Astrocyte (in vitro differentiated cells and primary cell): ENCODE measurements at places on chromosomes 1 and 21.

DNA sequence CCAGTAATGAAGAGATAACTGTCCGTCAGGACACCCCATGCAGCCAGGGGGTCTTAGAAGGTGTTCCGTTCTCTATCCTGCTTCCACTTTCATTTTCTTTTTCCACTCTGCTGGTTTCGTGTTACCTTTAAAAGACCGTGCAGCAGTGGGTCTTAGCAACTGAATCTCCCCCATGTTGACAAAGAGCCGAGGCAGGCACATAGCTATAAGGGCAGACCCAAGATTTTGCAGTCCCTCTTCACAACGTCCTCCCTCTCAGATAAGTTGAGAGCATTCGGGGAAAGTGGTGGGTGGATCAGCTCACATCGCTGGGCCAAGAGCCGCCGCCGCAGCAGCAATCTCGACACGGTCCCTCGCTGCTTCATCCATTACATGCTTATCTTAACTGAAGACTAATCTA, 355.5 kb downstream of the LMO4 start:
- H3K36me3 ChIP-seq, result no peaks in the 10 kb centered on the region
- no peaks in the 10 kb centered on the region for H3K27me3 ChIP-seq
- peak overlapping the region; percentile 47 for H3K27ac ChIP-seq
- DNase-seq, result peak; percentile 42
- peak overlapping the region; percentile 67 for H3K4me3 ChIP-seq

DNA sequence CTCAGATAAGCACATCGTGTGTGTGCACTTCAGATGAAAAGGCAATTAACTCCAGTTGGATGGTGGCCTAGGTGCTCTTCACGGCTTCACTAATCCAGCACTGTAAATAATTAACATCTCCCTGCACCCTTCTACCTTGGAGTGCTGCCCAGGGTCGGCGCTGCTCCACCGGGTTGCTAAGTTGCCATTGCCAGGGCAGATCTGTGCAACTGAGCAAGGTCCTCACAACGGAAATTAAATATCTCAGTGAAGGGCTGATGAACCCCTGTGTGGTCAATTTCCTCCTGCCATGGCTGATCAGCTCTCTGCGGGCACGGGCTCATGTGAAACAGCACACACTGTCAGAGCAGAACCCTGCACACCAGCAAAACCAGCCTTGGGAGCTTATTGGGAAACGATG, 63.2 kb downstream of the SYDE2 start:
- no peak overlapping the region for H3K27ac ChIP-seq
- no peaks in the 10 kb centered on the region for H3K27me3 ChIP-seq
- no peaks in the 10 kb centered on the region for H3K4me1 ChIP-seq
- no peak overlapping the region for H3K4me3 ChIP-seq

- no peak overlapping the region for H3K27ac ChIP-seq
- H3K4me1 ChIP-seq, result peaks cover 18% of the 10 kb centered on the region
- H3K27me3 ChIP-seq, result no peaks in the 10 kb centered on the region
- no peak for DNase-seq
- H3K36me3 ChIP-seq, result peaks cover 34% of the 10 kb centered on the region
Observed at GRCh38 chr21:37200641-37201480, 66.3 kb downstream of the VPS26C start.

GRCh38 chr1:64476251-64476952, 6.5 kb downstream of the CACHD1 start:
- no peaks in the 10 kb centered on the region for H3K36me3 ChIP-seq
- peak; percentile 91 for DNase-seq
- no peaks in the 10 kb centered on the region for H3K27me3 ChIP-seq
- H3K4me3 ChIP-seq, result no peak overlapping the region
- peaks cover 23% of the 10 kb centered on the region for H3K4me1 ChIP-seq

DNA sequence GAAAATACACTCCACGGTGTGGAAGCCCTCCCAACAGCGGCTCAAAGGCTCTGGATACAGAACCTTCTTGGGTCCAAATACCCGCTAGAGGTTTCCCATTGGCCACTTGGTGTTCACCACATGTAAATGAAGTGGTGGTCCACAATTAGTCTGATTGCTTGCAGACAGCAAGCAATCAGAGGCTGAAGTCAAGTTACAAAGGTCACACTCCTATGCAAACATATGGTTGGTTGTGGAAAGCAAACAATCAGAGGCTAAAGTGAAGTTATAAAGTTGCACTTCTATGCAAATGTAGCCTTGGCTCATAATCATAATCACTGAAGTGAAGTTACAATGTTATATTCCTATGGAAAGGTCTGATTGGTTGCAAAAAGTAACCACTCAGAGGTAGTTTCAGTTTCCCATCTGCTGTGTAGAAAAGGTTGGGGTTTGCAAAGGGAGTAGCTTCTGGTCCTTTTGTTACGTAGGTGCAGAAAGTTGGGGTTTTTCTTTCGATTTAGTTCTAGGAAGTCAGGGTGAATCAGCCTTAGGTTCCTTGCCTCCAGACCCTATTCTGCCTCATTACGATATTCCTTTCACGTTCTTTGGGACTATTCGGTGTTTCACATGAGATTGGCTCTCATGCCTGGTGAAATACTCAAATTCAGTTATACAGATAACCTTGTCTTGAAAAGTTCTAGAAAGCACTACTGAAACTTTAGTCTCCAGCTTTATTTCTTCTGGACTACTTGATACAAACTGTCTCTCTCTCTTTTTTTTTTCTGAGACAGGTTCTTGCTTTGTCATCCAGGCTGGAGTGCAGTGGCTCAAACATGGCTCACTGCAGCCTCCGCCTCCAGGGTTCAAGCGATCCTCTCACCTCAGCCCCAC, 36.7 kb upstream of the MTF2 start:
- no peaks in the 10 kb centered on the region for H3K4me1 ChIP-seq
- H3K36me3 ChIP-seq, result no peaks in the 10 kb centered on the region
- no peak overlapping the region for H3K27ac ChIP-seq
- H3K4me3 ChIP-seq, result no peak overlapping the region

DNA sequence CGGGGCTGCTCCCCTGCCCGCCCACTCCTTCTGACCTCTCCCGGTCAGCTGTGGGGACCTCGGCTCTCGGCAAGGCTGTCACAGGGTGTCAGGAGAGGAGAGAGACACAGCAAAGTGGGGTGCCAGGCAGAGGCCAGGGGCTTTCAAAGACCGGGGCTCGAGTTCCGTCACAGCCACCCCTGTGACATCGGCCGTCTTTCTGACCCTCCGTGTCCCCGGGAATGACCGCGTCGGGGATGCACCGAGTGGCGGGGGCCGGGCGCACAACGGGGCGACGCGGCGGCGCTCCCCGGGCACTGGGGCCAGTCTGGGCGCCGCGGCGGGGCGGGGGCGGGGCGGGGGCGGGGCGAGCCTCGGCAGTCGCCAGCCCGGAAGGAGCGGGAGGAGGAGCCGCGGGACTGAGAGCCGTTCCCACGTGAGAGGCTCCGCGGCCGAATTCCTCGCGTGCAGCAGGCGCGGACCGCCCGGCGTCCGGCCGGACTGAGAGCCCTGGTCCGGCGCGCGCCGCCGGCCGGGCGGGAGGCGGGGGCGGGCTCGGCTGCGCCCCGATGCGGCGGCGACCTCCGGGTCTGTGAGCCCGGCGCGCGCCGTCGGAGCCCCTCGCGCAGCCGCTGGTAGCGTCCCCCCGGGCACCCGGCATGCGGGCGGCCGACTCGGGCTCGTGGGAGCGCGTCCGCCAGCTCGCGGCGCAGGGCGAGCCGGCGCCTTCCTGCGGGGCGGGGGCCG, 229.7 kb upstream of the TMEM51 start:
- no peak overlapping the region for H3K27ac ChIP-seq
- H3K27me3 ChIP-seq, result no peaks in the 10 kb centered on the region
- DNase-seq, result peak; percentile 56
- peak overlapping the region; percentile 58 for H3K4me3 ChIP-seq
- H3K4me1 ChIP-seq, result peaks cover 5% of the 10 kb centered on the region

- peaks cover 37% of the 10 kb centered on the region for H3K36me3 ChIP-seq
- no peaks in the 10 kb centered on the region for H3K27me3 ChIP-seq
- no peak for DNase-seq
- no peak overlapping the region for H3K27ac ChIP-seq
Observed at GRCh38 chr21:45990049-45990711, 8.6 kb downstream of the COL6A1 start.
